ENCODE measurements at places on chromosomes 7 and 10.

DNA sequence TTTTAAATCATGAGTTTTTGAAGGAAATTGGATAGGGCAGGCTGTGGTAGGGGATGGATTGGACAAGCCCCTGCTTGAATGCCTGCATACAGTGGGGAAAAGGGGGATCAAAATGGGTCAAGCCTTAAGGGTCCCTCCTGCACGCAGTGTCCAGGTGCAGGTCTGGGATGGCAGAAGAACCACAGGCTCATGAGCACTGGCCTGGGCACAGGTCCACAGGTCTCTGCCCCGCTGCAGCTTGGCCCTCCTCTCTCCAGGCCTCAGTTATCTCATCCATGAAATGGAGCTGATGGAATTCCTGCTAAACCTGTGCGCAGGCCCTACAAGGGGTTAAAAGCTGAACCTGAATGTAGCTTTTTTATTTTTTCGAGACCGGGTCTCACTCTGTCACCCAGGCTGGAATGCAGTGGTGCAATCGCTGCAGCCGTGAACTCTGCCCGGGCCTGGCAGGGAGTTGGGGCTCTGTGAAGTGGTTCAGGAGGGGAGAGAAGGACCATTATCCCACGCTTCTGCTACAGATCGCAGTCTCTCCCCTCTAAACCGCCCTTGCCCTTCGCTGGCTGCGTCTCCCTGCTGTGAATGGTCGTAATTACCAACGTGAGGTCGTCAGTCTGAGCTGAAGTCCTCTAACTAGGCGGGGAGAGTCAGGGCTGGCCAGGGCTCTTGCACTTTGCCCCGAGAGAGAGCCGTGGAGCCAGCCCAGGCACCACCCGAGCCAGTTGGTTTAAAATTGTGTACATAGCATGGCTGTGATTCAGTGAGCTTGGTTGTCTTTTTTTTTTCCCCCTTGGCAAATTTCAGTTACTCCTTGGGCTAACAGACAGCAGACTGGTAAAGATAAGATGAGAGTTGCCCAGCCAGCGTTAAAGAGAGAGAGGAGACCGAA lies 77.5 kb upstream of the GTF2I start:
- DNase-seq: no peak

- peak; percentile 77 for DNase-seq
Observed at GRCh38 chr10:119103903-119104653, at the start of gene DENND10. Gene DENND10, plus strand, starts transcription at chr10:119104113. Its CDS starts 30 bp downstream, at chr10:119104143.

DNA sequence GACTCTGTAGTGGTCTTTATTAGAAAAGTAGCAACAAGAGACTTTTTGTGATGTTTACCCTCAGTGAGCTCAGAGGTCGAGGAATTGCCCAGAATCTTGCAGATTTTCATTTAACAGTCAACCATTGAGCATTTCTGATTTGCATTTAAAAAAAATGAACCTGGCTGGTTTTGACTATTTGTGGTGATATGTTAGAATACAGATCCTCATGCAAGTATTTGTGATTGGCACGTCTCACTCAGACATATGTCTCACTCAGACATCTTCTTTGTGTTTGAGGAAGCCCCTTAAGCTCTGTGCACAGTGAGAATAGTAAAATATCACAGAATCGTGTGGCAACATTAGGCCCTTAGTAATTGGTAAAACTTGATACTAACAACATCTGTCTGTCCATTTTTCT lies 113.2 kb downstream of the SND1 start:
- DNase-seq: no peak

DNA sequence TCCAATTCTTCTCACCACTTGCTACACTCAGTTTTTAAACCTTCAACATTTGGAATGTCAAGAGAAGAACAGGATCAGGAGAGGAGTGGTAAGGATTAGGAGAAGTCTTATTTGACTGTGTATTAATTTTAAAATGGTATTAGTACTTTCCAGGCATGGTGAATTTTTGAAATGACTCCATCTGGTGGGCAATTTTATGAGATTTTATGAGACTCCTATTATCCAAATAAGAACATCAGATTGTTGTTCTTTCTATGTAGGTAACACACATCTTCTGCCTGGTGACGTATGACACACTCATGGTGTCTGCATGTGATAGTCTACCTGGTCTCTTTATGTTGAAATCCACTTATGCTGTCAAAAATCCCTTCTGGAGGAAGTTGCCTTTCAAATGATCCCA lies 51.0 kb downstream of the SLC13A1 start:
- no peak for DNase-seq

DNA sequence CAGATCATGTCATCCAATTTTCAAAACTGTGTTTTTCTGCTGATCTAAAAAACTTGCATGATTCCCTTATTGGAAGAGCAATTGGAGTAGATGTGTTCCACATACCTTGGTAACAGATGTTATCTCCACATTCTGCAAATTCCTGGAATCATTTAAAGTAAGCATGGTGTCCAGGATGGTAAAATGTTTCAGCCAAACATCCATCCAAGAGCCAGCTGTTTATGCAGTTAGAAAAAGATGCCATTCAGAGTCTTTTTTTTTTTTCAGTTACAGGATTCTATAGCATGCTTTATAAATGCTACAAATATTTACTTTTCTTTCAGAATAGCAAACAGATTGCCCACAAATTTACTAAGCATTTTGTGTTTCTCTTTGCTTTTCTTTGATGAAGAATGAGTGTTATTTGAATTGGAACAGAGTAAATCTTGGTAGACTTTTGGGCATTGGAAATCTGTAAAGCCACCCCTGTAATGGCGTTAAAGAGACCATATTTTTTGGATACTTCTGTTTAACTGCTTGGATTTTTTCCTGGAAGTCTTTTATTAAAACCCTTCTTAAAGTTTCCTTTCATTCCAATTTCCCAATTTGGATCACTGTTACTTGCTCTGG lies 149.8 kb downstream of the GNAT3 start:
- no peak for DNase-seq

- no peak for DNase-seq
Observed at GRCh38 chr7:130227883-130228575, 20.4 kb downstream of the SSMEM1 start.

DNA sequence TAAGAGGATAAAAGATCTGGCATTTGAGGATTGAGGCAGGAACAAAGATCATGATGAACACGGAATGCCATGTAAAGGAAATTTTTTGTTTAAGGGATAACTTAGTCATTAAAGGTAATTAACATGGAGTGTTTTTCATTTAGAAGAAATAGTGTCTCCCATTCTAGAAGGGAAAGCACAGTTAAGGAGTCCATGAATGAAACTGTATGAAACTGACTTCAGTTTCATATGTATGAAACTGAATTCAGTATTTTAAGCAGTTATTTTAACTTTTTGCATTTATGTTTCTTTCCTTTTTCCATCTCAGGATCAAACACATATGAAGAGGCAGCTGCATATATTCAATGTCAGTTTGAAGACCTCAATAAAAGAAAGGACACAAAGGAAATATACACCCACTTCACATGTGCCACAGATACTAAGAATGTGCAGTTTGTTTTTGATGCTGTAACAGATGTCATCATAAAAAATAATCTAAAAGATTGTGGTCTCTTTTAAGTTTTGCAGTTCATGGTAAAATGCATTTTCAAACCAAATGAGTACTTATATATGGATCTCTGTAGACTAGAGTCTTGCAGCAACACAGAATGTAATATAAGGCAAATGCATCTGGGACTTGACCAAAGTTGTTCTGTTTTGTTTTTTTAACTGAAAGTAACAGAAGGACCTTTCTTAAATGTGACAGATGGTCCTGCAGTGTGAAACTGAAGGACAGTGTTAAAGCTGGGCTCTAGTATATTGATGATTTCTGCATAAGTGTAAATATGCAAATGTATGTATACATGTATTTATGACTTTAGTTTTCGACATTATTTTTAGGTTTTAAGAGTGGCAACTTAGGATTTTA lies 82.6 kb downstream of the GNAI1 start:
- no peak for DNase-seq

All from CD4-positive, alpha-beta T cell treated with Interferon alpha-2 for 1 hour (primary cell).